OCI-M1 (cell line): ENCODE measurements at places on chromosomes 2 and 18.

- no peak for DNase-seq
Observed at GRCh38 chr2:45141883-45142866, 132.9 kb upstream of the SIX2 start.

DNA sequence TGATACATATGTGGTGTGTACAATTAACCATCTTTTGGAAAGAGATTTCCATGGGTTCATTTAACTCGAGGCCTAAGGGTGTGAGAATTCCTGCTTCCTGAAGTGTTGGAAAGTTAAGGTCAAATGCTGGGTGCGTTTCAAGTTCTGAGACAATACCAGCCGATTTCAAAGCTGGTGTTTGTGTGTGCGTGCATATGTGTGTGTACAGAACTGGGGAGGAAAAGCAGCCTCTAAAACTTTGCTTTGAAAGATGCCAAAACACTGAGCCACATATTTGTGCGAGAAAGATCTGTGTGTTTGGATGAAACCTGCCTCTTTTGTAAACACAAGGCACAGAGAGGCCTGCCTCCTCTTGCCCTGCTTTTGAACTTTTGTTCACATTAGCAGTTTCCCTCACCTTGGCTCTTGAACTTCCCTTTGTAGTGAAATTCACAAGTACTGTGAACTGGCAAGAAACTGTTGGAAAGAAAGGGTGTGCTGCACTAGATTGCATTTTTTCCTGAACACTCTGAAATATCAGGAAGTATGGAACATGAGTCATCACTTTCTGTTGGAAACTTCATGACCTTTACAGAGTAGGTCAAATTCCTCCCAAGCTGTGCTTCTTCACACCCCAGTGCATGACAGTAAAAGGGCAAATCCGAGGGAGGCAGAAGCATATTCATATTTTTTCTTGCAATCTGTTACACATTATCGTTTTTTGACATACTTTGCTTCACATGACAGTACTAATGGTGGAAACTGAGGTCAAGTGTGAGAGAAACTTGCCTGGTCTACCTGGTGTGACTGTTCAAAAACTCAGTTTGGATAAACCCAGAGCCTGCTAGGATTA is 20.0 kb upstream of the CAVIN2 start:
- no peak for DNase-seq

GRCh38 chr2:100381240-100381639 is 36.2 kb downstream of the CHST10 start:
- DNase-seq = peak; percentile 89

DNA sequence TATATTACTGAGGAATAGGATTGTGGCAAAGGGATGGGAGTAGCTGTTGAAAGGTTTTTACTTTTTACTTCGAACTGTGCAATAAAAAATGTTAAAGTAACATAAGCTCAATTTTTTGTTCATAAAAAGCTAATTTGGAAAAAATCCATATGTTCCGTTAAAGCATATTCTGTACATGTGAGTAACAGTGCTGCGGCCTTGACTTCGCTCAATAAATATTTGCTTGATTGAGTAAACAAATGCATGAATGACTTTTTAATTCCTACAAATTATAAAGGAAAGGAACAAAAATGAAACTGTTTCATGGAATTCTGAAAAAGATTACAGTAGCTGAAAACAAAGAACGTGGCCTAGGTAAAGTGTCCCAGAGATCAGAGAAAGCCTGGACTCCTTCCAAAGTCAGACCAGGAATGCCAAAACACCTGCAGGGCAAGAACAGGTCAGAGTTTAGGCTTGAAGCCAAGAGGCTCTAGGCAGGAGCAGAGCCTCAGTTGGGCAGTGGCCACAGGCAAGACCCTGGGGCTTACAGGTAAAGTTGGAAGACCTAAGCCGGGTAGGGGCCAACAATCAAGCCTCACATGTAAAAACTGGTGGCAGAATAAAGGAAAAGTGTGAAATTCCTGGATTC is 44.3 kb upstream of the FIGN start:
- DNase-seq = no peak

GRCh38 chr2:217071416-217071815 is 211.6 kb upstream of the TNP1 start:
- no peak for DNase-seq

DNA sequence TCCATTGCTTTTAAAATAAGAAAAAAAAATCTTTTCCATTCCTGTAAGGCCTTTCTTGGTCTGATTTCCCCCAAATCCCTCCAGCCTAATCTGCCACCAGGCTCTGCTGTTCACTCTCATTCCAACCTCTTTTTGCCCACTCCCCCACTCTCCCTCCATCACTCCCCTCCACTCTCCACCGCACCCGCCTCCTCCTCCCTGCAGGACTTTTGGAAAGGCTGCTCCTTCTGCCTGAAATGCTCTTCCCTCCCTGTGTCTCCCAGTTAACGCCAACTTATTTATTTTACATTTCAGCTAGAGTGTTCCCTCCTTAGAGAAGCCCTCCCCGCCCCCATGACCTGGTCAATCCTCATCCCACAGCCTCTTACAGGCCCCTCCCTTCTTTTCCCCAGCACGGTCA is 4.7 kb upstream of the WNT6 start:
- DNase-seq = no peak

- DNase-seq = peak; percentile 88
Observed at GRCh38 chr18:55322178-55322735, 265.7 kb downstream of the TCF4 start.

DNA sequence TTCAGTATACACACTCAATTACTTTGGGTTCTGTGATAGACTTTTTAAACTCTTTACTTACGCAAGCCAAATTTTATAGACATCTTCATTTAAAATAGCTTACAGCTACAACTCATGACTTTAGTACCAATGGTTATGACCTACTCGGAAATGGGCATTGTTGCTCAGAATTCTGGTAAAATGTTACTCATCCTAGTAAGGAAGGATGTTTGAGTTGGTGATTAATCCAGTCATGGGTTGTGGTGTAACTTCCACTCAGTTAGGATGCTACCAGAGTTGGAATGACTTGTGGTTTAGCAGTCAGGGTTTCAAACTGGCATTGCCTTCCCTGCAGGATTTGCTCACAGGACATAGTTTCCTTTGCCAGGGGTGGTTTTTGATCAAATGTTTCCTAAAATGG is 7.4 kb upstream of the NPC1 start:
- DNase-seq = no peak

DNA sequence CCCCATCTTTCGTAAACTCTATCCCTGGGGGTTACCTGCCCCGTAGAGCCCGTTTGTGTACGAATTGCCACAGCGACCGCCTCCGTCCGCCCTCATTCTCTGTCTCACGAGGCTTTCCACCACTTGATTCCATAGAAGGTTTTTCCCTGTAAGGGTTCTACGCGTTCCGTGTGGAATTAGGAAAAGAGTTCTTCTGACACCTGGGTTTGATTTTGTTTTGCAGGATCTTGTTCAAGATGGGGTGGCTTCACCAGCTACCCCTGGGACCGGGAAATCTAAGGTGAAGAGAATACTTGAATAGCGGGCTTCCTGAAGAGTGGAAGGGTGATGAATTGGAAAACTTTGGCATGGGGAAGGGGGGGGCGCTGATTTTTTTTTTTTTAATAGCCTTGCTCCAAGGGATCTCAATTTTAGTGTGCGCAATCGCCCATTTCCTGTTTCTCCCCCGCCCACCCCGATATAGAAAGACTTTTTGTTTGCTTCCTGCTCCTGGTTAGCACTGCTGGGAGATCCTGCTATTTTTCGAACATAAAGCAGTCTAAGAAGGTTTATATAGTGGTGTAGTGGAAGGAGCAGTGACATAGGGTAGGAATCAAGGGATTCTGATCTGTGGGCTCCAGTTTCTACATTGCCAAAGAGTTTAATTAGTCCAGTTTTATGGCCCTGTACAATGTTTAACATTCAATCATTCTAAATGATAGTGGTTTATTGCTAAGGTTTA is 564 bp downstream of the GCC2 start:
- DNase-seq = peak; percentile 65

- DNase-seq = no peak
Observed at GRCh38 chr2:51866361-51866760, 834.4 kb upstream of the NRXN1 start.

DNA sequence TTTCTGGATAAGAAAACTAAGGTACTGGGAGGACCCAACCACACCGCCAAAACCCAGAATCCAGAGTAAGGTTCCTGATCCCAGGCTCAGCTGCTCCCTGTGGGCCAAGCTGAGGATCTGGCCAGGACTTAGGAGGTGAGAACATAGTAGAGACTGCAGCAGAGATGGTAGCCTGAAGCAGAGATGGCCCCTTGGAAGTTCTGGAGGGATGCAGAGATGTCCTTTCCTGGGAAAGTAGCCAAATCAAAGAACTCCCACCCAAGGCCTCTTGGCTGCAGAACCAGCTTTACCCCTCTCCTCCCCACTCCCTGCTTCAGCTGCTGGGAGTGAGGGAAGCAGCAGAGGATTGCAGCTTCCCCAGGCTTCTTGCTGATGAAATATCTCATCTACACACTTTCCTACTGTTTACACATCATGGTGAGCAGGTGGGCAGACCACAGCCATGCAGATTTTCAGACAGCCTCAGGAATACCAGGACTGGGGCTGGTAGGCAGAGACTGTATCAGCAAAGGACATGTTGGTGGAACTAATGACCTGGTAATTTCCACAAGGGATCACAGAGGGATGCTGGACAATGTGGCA is 32.7 kb downstream of the TMEM17 start:
- no peak for DNase-seq

DNA sequence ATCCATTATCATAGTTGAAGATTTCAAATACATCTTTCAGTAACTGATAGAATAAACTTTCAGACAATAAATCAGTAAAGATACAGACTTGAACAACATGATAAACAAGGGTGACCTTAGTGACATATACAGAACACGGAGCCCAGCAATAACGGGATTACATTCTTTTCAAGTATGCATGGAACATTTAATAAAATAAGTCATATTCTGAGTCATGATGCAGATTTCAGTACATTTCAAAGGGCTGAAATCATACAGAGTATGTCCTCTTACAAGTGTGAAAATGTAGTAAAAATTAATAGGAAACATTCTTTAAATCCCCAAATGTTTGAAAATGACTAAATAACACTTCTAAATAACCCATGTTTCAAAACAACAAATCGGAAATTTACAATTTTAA is 17.2 kb upstream of the KLHL29 start:
- no peak for DNase-seq

- DNase-seq = peak; percentile 97
Observed at GRCh38 chr2:108594982-108595464, 60.8 kb downstream of the LIMS1 start.

DNA sequence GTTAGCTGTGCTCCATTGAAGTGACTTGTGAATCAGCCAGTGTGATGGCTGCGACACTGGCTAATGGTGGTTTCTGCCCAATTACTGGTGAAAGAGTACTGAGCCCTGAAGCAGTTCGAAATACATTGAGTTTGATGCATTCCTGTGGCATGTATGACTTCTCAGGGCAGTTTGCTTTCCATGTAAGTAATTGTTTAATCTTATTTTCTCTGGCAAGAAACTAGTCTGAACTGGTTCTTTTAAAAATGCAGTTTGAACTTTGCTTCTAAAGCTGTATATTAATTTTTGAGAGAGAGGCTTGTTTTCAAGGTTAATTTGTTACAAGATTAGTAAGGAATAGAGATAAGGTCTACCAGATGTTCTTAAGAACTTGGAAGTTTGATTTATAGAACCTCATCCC is 46.7 kb downstream of the GLS start:
- DNase-seq = no peak

GRCh38 chr2:191322828-191323506 is 77.8 kb downstream of the MYO1B start:
- DNase-seq = peak; percentile 82

GRCh38 chr2:36492216-36492945 is 105.6 kb downstream of the FEZ2 start:
- no peak for DNase-seq

DNA sequence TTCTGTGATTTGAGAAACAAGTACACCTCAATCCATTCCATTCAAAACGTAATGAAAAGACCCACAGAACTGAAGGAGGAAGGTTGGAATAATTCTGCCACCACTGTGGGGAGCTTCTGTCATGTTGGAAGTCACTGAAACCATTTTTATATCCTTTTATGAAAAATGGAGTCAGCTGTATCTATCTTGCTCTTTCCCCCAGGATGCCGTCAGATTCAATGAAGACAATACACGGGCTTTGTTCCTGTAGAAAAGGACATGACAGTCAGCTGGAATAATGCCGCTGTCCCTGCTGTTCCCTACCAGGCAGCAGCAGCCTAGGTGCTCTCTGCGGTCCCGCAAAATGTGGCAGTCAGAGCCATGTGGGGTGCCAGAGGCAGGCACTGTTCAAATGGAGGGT is 52.5 kb upstream of the APCDD1 start:
- no peak for DNase-seq

DNA sequence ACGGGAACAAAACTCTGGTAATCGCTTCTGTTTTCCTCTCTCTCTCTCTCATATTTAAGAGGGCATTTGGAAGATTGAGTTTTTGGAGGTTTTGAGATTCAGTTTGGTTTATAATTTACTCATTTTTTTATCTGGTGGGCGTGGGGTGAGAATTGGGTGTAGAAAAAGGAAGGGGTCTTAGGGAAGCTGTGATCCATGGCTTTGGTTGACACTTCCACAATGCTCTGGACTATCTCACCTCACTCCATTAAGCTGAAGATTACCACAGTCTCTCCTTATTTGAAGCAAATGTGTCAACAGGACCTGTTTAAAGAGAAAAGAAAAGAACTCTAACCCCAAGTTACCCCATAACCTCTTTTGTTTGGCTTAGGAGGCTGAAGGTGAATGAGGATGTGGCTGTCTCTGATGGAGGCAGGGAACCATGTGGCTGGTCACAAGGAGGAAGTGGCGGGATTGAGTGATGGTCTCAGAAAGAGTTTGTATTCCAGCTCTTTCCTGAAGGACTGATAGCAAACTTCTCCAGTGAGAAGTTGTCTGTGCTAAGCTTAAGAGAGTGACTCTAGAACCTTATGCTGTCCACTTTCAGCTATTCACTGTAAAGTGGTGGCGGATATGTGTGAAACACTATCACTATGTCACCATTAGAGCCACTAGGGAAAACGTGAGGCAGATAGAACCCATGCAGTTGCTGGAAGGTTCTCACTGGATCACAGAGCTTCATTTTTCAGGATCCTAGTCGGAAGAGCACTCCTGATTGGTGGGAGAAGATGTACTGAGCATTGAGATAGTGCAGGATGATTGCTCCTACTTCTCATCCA is 934 bp downstream of the ZNF804A start:
- peak; percentile 88 for DNase-seq

GRCh38 chr2:152858594-152859265 is 140.3 kb downstream of the ARL6IP6 start:
- DNase-seq = no peak

GRCh38 chr2:128726911-128727310 is 408.2 kb upstream of the HS6ST1 start:
- no peak for DNase-seq

DNA sequence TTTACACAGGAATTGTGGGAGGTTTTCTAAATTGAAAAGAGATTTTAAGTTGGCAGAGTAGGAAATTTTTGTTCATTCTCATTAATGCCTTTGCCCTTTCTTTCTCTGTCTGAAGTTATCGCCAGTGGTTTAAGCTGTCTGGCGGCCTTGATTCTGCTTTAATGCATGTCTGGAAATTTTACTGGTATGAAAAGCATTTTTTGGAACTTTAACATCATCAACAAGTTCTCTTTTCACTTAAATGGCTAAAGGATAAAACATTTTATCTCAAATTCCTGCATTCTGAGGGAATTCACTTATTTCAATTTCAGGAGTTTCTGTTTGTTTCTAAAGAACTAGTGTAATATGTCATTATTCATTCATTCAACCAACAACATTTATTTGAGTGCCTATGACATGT is 233.9 kb upstream of the FOSL2 start:
- no peak for DNase-seq

- no peak for DNase-seq
Observed at GRCh38 chr18:60389314-60389713, 16.7 kb upstream of the MC4R start.
